Activated B cell treated with CpG ODN at 0.5 μM for 24 hours (primary cell): ENCODE measurements at places on chromosomes 4 and X.

DNA sequence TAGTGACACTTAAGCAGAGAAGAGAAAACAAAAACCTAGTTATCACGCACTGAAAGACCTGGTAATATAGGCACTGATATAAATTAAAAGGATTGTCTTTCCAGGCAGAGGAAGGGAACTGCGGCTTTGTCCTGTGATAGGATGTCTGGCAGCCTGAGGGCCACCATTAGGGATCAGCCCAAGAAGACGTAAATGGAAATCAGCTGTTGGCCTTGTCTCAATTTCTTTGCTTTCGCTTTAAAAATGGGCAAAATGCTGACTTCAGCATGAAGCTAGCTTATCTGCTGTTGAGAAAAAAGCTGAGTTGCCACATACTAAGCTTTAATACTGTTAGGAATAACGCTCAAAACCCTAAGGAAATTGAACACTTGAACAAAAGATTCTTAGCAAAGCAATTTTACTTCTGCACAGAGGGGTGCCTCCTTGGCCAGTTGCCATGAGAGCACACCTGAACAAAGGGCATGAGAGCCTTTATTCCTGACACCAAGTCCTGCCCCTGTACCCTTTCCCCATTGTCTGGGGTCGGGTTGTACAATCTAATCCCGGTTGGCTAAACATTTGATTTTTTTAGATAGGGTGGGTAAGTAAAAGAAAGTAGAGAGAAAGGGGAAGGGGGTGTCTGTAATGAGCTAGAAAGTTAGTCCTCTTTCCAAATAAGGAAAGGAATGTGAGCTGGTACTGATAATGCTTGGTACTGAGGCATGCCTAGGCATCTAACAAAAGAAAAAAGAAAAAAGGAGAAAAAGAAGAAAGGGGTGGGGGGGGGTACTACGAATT is 85.1 kb upstream of the UCP1 start:
- H3K4me1 ChIP-seq = no peaks in the 10 kb centered on the region
- H3K27me3 ChIP-seq = no peaks in the 10 kb centered on the region
- peak overlapping the region; percentile 61 for H3K27ac ChIP-seq
- no peak for DNase-seq
- peaks cover 92% of the 10 kb centered on the region for H3K36me3 ChIP-seq

DNA sequence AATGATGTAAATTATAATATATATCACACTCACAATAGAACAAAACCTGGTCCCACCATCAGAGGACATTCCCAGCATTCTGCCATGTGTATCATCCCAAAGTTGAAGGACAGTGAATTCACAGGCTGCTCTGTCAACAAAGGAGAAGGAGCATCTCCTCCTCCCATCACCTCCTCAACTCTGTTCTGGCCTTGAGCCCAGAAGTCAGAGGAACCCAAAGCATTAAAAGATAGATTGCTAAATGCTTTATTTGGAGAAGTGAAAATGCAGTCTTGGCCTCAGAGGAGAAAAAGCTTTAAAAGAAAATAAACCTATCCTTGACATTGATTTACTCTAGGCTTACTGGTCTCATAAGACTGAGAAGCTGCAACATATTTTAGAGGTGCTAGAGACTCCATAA is 268.8 kb upstream of the RASGEF1B start:
- no peaks in the 10 kb centered on the region for H3K36me3 ChIP-seq
- H3K27ac ChIP-seq = no peak overlapping the region
- H3K27me3 ChIP-seq = no peaks in the 10 kb centered on the region
- DNase-seq = no peak
- peaks cover 6% of the 10 kb centered on the region for H3K4me1 ChIP-seq

DNA sequence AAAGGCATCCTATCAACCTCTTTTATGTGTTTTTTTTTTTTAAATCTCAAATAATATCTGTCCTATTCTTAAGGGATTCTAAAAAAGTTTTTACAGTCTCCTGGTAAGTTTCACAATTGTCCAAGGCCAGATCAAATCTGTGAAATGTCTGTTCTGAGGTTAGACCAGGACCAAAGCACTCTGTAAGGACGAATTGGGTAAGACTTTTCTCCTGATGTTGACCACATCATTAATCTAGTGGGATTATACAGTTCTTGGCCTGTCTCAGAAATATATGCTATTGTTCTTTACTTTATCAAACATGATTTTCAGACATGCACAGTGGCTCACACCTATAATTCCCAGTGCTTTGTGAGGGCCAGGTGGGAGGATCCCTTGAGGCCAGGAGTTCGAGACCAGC is 45.8 kb upstream of the TMEM131L start:
- H3K4me1 ChIP-seq = peaks cover 22% of the 10 kb centered on the region
- H3K4me3 ChIP-seq = no peak overlapping the region
- no peak for DNase-seq
- H3K27me3 ChIP-seq = no peaks in the 10 kb centered on the region
- no peaks in the 10 kb centered on the region for H3K36me3 ChIP-seq
- H3K27ac ChIP-seq = no peak overlapping the region

GRCh38 chr4:659851-660250 is 14.2 kb downstream of the ATP5ME start:
- H3K4me1 ChIP-seq = peaks cover 10% of the 10 kb centered on the region
- peaks cover 13% of the 10 kb centered on the region for H3K36me3 ChIP-seq
- H3K27ac ChIP-seq = no peak overlapping the region
- H3K27me3 ChIP-seq = no peaks in the 10 kb centered on the region

GRCh38 chr4:169626331-169627282 is 6.2 kb downstream of the CLCN3 start:
- H3K4me1 ChIP-seq = peaks cover 42% of the 10 kb centered on the region
- H3K4me3 ChIP-seq = no peak overlapping the region
- DNase-seq = no peak
- peaks cover 15% of the 10 kb centered on the region for H3K36me3 ChIP-seq
- no peak overlapping the region for H3K27ac ChIP-seq

- peak; percentile 27 for DNase-seq
- H3K4me3 ChIP-seq = peak overlapping the region; percentile 61
- H3K27ac ChIP-seq = peak overlapping the region; percentile 85
- peaks cover 54% of the 10 kb centered on the region for H3K4me1 ChIP-seq
- no peaks in the 10 kb centered on the region for H3K36me3 ChIP-seq
These were observed 54.3 kb downstream of the TSC22D3 start for GRCh38 chrX:107721318-107721717.

DNA sequence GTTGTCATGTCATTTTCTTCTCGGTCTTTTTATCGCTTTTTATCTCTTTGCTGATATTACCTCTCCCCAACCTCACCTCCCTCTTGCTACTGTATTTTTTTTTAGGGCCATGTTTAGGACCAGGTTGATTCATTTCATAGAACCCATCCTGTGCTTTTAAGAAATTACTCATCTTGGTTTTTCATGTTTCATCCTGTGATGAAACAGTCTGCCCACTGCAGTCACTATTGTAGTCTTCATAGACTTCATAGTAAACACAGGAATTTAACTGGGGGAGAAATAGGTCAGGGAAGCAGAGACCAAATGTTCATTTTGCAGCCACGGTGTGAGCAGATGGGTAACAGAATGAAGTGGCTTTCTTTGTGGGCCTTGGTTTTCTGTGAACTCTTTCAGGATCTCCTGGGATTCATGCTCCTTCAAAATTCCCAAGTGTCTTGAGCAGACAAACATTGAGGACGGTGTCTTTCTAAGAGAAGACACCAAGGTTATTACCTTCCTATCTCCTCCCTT is 161.8 kb downstream of the NAA11 start:
- no peak overlapping the region for H3K27ac ChIP-seq
- no peaks in the 10 kb centered on the region for H3K27me3 ChIP-seq
- H3K4me1 ChIP-seq = no peaks in the 10 kb centered on the region

GRCh38 chr4:184100297-184100885 is 117.3 kb downstream of the ENPP6 start:
- peaks cover 21% of the 10 kb centered on the region for H3K27me3 ChIP-seq
- H3K27ac ChIP-seq = no peak overlapping the region
- DNase-seq = no peak
- no peak overlapping the region for H3K4me3 ChIP-seq
- H3K36me3 ChIP-seq = no peaks in the 10 kb centered on the region
- H3K4me1 ChIP-seq = peaks cover 4% of the 10 kb centered on the region

- no peaks in the 10 kb centered on the region for H3K36me3 ChIP-seq
- no peaks in the 10 kb centered on the region for H3K4me1 ChIP-seq
- H3K4me3 ChIP-seq = no peak overlapping the region
- DNase-seq = no peak
These were observed 1027.7 kb downstream of the ARAP2 start for GRCh38 chr4:35216636-35217035.

DNA sequence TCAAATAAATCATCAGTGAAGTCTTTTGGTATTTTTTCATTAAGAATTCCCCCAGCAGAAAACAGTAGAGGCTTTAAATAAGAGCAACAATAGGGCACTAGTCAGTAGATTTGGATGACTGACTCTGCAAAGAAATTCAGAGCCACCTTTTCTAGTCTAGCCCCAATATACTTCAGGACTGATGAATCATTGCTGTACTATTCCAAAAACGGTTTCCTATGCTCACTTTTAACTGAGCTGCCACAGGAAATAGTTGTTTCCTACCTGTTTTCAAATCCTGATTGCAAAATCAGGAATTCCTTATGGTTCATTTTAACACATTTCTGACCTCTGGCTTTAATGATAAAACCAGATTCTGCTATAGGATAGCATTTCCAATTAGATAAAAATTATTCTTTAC is 171.6 kb downstream of the NR3C2 start:
- no peak for DNase-seq
- H3K27ac ChIP-seq = no peak overlapping the region
- no peaks in the 10 kb centered on the region for H3K27me3 ChIP-seq
- peaks cover 2% of the 10 kb centered on the region for H3K36me3 ChIP-seq
- H3K4me1 ChIP-seq = no peaks in the 10 kb centered on the region
- H3K4me3 ChIP-seq = no peak overlapping the region
